Activated CD4-positive, alpha-beta T cell treated with anti-CD3 and anti-CD28 coated beads, Interleukin-2, amount 10 ng/mL, durations not matched to agents 24 days and 14 days (primary cell): ENCODE measurements at places on chromosomes 11 and 22. TPM values are rescaled to one million over a fixed set of nuclear protein-coding genes. Genes with fewer than 3 reads are reported as not detected.

OR8D4 gene
- total RNA-seq, result not detected in 2 replicates

OR8G1 gene
- total RNA-seq, result not detected in 2 replicates

UBXN1 gene
- total RNA-seq, result 118 and 121 TPM in 2 replicates

UCP3 gene
- total RNA-seq, result 2.9 and 3.6 TPM in 2 replicates

TIMM10B gene
- 41.3 and 47.4 TPM in 2 replicates for total RNA-seq

DLG2 gene
- total RNA-seq, result 0.99 and 1.0 TPM in 2 replicates
